ENCODE measurements at places on chromosomes 12 and 14. TPM values are rescaled to one million over a fixed set of nuclear protein-coding genes. Genes with fewer than 3 reads are reported as not detected.
A peak's percentile ranks its signal among the peaks of the same experiment; 100 is the strongest.

GRCh38 chr12:2198005-2198501 lies 145.3 kb downstream of the CACNA1C start:
- peak; percentile 95 for DNase-seq

- no peak for DNase-seq
These were observed 282.7 kb downstream of the ATXN7L3B start for GRCh38 chr12:74820324-74820723.

DNA sequence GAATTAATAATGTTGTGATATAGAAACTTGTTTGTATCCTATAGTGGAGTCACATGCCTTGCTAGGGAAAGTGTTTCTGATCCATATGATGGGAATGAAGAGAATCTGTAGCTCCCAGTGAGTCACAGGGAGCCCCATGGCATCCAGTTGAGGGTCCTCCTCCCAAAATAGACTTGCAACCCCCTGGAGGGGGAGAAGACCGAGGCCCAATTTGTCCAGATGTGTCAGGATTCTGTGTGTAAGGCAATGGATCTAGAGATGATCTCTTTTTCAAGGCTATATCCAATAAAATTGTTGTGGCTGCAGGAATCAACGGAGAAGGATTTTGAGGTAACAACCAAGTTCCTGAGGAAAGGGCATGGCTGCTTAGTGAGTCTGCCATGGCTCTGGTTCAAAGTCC lies 121.8 kb downstream of the BCL11B start:
- DNase-seq, result no peak

DNA sequence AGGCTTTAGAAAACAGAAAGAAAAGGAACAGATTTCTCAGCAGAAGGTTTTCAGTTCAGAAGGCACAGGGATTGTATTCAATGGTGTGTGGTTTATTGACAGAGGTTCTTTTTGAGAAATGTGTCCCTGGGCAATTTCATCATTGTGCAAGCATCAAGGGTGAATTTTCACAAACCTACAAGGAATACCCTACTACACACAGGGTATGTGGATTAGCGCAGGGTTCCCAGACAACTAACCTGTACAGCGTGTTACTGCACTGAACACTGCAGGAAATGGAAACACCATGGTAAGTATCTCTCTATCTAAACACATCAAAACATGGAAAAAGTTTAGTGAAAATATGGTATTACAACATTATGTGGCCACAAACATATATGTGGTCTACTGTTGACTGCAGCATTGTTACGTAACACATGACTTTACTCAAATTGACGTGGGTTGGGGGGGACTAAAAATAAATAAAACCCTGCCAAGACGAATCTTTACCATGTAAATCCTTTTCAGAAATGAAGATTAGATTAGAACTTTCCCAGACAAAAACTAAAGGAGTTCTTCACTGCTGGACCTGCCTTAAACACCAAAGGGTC lies 893.1 kb downstream of the TMEM121 start:
- DNase-seq, result no peak

DNA sequence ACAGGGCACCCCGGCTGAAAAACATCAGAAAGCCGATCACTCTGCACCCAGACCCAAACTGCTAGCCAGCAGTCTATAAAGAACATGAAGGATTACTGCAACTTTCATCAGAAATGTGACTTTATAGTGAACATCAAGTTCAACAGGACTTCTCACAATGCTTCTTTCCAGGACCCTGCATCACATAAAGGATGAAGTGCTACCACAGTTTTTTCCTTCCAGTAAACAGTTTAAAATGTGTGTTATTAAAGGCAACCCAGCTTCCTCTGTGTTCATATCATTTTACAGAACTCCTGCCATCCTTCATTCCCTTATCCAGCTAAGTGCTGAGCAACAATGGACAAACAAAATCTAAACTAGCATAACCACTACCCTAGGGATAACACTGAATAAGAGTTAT lies 280.3 kb upstream of the DIO2 start:
- DNase-seq, result no peak

DNA sequence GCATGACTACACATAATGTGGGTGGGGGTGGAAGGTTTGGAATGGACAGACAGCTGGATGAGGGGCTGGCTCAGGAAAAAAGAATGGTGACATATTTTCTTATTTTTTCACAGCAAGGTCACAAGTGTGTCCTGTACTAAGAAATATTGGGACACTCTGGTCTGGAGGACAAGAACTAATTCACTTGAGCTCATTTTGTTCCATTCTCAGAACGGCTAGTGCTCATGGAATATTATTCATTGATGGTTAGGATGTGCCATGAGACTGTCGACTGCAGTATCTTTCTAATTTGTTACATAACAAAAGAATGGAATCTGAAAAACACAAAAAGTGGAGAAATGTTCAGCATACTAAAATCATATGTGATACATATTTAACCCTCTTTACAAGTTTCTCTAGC lies 149.5 kb downstream of the BMP4 start:
- no peak for DNase-seq

Gene CLEC4E
- total RNA-seq, result not detected

Gene SLCO1B1
- total RNA-seq, result 0.09 TPM

Gene RTN1
- total RNA-seq, result 0.92 TPM

Gene LDHB
- 1,353 TPM for total RNA-seq

Gene TAS2R14
- total RNA-seq, result 2.1 TPM

Gene MYO1H
- total RNA-seq, result 0.11 TPM
